ENCODE measurements at places on chromosomes 13 and 19. TPM values are rescaled to one million over a fixed set of nuclear protein-coding genes. Genes with fewer than 3 reads are reported as not detected.

DNA sequence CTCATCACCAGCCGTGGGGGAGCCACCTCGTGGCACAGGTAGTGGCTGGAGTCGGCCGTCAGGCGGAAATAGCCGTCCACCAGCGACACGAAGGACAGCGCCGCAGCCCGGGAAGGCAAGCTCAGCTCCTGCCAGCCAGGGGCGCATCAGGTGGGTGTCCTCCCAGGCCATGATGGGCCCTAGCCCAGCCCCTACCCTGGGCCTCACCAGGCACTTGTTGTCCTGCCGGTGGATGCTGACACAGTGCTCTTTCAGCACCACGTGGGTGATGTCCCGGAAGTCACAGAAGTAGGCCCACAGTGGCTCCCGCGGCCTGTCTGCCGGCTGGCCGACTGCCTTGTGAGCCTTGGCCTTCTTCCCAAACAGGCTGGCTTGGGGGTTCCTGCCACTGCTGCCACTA is 15.7 kb downstream of the TYK2 start:
- no peak overlapping the region for H3K4me3 ChIP-seq
- DNase-seq: no peak
- no peaks in the 10 kb centered on the region for H3K4me1 ChIP-seq
- H3K27ac ChIP-seq: no peak overlapping the region

- no peak overlapping the region for H3K27ac ChIP-seq
- H3K27me3 ChIP-seq: no peaks in the 10 kb centered on the region
- DNase-seq: no peak
- no peak overlapping the region for H3K4me3 ChIP-seq
- peaks cover 35% of the 10 kb centered on the region for H3K36me3 ChIP-seq
These were observed 105.5 kb downstream of the KDM4B start for GRCh38 chr19:5074407-5074806.

- DNase-seq: no peak
- H3K27ac ChIP-seq: no peak overlapping the region
- no peaks in the 10 kb centered on the region for H3K36me3 ChIP-seq
- no peaks in the 10 kb centered on the region for H3K27me3 ChIP-seq
- H3K4me3 ChIP-seq: no peak overlapping the region
- no peaks in the 10 kb centered on the region for H3K4me1 ChIP-seq
These were observed 10.1 kb downstream of the FAM98C start for GRCh38 chr19:38412961-38413360.

The ZNF578 gene
- 2.5 TPM for polyA plus RNA-seq

The TTC9B gene
- 0.30 TPM for polyA plus RNA-seq

The CLIP3 gene
- polyA plus RNA-seq: 13.1 TPM

The HSD17B14 gene
- polyA plus RNA-seq: 27.9 TPM
